ENCODE measurements at places on chromosomes 2 and 18.
A peak's percentile ranks its signal among the peaks of the same experiment; 100 is the strongest.

DNA sequence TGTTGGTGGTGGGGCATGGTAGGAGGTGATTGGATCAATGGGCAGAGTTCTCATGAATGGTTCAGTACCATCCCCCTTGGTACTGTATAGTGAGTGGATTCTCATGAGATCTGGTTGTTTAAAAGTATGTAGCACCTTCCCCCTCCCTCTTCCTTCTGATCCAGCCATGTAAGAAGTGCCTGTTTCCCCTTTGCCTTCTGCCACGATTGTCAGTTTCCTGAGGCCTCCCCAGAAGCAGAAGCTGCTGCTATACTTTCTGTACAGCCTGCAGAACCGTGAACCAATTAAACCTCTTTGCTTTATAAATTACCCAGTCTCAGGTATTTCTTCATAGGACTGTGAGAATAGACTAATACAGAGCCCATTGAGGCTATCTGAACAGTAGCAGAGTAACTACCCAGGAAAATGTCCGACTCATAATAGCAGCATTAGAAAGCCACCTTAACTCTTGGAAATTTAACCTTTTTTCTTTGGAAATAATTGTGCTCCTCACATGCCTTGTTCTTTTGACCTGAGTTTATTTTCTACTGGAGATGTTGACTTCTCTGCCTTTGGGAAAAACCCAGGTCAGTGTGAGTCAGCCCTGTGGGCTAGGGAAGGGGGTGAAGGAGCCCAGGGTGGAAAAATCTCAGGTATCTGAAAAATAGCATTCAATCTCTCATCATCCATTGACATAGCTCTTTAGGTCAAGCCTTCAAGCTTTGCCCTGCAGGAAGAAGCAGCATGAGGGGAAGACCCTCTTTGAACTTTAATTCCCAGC is 18.1 kb downstream of the CYP1B1 start:
- no peak for DNase-seq

GRCh38 chr2:55418512-55419232 is 984 bp downstream of the CCDC88A start:
- DNase-seq: peak; percentile 47

GRCh38 chr18:52829876-52830405 is 489.9 kb downstream of the DCC start:
- no peak for DNase-seq

- DNase-seq: no peak
These were observed 75.2 kb upstream of the LCLAT1 start for GRCh38 chr2:30371772-30372373.

DNA sequence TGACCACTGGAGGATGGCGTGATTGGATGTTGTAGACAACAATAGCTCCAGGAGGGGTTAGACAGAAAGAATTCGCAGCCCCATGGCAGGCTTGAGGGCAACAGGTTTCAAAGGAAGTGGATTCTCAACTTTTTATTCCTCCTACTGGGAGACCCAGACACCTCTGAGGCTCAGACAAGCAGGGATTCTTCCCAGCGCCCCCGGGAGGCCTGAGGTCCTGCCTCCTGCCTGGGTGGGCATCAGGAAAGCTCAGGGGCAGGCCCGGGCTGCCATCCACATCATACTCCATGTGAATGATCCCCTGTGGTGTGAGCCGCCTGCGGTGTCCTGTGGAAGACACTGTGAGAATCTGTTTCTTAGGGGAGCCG is 203.5 kb downstream of the CYP26B1 start:
- DNase-seq: no peak

DNA sequence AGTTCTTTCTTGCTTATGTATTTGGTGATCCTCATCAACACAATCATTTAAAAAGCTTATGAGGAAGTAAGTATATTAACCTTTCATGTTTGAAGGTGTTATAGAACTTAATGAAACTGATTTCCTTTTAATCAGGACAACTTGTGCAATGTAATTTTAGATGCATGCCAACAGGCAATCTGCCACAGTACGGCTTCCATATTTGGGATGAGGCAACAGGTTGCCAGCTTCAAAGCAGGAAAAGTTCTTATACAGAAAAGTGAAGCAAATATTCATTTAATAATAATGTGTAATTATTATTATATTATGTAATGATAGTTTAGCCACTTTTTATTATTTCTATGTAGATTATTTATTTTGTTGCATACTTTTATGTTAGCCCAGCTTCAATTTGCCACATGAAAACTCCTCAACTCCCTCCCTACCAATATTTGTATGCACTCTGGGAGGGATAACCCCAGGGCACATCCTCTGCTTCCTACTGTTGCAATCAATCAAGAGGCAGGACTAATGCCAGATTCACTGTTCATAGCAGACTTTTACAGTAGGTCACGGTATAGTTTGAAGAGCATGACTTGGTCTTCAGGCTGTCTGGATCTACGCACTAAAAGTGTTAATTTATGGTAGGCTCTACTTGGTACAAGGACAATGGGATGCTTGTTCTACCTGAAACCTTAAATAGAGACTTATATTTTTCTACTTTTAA is 277.2 kb downstream of the AGPS start:
- no peak for DNase-seq

- no peak for DNase-seq
These were observed 436.9 kb upstream of the GYPC start for GRCh38 chr2:126219081-126219480.

DNA sequence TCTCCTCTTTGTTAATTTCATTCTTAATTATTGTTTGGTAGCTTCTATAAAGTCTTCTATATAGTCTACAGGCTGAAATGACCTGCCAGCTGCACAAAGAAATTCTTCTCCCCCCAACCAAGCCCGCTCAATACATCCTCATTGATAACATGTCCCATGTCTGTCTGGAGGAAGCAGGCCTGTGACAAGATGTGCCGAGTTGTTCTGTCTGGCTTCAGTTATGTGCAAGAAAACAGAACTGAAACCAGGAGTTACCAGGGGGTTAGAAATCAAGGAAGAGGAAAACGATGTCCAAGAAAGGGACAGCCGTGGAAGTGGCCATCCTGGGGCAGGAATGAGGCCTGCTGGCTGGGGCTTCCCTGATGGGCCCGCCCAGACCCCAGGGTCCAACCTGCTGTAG is 57.6 kb downstream of the MTCL1 start:
- DNase-seq: no peak

GRCh38 chr18:47334966-47335365 is 83.5 kb upstream of the SKOR2 start:
- DNase-seq: no peak

DNA sequence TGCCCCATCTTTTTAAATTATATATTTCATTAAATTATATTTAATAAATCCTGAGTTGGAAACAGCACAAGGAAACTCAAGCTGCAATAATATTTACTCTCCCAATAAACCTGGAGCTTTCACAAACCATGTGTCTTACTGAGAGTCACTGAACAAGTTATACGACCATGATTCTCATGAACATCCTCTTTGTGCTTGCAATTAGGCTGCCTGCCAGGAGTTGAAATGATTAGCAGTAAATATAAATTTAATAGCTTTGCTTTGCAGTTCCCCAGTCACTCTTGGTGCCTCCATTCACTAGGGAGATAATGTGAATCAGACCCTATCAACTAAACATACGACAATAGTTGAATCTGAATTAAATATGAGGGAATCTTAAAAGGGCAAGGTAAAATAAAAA is 905.1 kb downstream of the NRXN1 start:
- no peak for DNase-seq

DNA sequence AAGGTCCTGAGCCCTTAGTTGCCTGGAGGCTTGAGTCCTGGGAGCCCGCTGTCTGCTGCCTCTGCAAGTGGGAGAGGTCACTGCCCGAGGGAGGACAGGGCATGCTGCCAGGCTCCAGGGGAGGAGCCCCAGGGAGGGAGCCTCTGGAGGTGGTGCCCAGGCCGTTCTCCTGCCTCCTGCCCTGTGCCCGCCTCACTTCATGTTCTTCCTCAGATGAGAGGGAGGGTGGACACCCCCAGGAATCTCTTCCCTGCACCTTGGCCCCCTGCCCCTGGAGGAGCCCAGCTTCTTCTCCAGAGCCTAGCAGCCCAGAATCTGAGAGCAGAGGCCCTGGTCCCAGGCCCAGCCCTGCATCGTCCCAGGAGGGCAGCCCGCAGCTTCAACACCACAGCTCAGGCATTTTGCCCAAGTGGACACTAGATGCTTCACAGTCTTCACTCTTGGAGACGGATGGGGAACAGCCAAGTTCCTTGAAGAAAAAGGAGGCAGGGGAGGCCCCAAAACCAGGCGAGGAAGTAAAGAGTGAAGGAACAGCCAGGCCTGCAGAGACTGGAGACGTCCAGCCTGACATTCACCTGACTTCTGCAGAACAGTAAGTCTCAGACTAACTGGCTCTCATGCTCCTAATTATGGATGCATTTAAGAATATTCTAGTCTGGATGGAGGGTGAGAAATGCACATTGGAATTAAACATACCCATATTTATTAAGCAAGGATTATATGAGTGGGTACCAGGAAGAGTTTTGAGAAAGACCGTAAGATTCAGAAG is 12.1 kb downstream of the PSD4 start:
- no peak for DNase-seq

GRCh38 chr18:10061566-10062140 is 147.8 kb downstream of the VAPA start:
- DNase-seq: no peak

GRCh38 chr2:64086347-64087082 is 57.7 kb downstream of the PELI1 start:
- no peak for DNase-seq

GRCh38 chr18:3874125-3874524 is 424.2 kb downstream of the TGIF1 start:
- DNase-seq: no peak

- DNase-seq: no peak
These were observed 418.8 kb downstream of the ARHGAP15 start for GRCh38 chr2:143548032-143548431.

- no peak for DNase-seq
These were observed 52.1 kb upstream of the ANKRD62 start for GRCh38 chr18:12041561-12041960.

DNA sequence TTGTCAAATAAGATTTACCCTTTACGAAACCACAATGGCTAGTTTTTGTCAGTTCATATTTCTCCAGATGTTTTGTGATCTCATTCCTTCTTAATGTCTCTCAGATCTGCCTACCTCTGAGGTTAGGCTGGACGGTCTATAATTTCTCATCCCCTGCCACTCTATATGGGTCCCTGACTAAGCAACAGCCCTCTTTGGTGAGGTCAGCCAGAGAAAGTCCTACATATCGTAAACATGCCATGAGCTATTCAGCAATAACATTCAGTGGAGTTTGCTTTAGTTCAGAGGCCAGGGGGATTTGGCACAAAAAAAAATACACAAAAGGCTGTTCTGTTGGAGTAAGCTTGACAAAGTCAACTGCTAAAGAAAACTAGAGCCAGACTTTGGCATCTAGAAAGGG is 192.1 kb upstream of the NCKAP5 start:
- DNase-seq: no peak

DNA sequence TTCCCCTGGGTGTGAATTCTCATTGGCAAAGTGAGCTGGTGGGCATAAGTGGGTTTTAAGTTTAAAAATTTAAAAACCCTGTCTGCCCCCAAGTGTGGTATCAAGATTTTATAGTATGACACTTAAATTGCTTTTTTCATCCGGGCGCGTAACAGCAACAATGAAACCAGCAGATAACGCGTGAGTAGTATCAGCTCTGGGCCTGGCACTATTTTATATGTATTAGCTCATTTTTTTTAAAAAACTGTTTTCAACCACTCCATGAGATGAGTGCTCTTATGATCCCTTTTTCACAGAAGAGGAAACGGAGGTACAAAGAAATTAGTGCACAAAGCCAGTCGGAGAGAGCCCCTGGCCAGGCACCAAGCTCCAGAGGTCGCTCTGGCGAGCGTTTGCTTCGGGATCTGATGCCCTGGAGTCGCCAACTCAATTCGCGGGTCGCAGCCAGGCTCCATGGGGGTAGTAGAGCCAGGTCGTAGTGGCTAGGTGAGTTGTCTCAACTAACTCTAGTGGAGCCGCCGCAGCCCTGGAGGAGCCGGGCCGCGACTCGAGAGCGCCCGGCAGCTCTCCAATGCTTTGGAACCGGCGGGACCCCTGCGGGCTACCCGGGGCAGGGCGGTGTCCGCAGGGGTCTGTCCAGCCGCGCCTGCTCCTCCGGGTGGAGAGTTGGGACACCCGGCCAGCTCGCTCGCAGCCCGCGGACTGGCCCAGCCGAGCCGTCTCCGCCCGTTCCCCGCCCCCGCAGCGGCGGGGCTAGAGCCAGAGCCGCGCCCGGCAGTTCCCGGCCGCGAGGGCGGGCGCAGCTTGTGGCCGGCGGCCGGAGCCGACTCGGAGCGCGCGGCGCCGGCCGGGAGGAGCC is at the start of gene IL1R1:
IL1R1 (plus strand) TSS at position 777 of the 859 bp plus-strand sequence. CDS start 14,979 bp downstream, outside the sequence.
- peak; percentile 4 for DNase-seq

DNA sequence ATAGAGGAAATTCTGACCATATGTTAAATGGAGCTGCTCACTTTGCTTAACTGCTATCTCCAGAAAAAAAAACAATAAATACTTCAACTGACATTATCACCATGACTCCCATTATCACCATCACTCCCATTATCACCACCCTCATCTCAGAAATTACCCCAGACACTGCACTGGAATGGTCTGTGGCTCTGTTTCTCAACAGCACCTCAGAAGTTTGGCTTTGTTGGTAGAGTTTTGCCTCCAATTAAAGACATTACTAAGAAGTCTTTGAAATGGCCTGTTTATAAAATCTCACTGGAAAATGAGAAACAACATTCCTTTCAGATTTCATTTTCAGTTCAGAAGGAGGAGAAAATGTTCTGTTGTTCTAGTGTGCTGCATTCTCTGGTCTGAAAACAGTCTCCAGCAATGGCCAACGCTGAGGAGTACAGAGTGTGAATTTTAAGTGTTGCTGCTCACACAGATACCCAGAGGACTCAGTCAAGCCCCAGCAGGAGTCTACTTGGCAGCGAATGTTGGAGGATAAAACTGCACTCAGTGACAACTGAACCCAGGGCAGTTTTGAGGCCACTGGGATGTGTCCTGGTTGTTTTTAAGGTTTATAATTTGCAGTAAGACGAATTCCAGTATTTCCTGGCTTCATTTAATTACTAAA is 364.5 kb upstream of the CDH2 start:
- DNase-seq: no peak

DNA sequence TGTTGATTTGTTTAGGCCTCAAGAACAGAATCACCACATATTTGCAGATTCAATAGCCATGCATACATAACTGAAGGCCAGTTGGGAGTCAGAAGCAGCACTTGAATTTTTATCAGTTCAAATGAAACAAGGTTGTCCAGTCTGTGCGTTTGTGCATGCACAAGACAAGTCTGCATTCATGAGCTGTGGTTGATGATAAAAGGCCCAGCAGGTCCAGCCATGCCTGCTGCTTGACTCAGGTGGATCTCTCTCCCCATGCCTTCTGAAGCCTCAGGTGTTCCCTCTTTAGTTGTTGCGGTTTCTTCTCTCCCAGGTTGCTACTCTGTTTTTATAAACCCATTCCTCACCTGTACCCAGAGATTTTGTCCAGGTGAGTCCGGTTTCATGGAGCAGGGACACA is 124.5 kb downstream of the CCDC102B start:
- DNase-seq: no peak

- DNase-seq: no peak
These were observed 150.7 kb upstream of the LMAN1 start for GRCh38 chr18:59509481-59510442.

GRCh38 chr18:44884431-44884830 is 203.7 kb downstream of the SETBP1 start:
- DNase-seq: no peak

Measured in nucleus accumbens (tissue), 56 donors.